ENCODE measurements at places on chromosomes 3 and 15.

DNA sequence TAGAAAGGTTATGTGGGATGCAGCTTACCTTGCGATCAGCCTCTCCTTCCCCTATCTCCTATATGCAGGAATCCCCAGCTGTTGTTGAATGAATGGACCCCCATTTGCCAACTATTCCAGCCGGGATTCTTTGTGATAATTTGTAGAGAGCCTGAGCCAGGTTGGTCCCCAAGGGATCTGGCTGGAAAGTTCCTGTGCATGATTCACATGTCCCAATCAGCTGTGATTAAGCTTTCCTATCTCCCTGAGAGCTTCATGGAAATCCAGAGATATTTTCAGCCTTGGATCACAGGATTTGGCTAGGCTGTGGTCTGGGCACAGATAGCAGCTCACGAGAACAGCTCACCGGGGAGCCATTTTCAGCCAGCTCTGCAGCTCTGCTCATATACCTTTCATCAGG, 76.7 kb downstream of the ARNT2 start:
- DNase-seq: peak; percentile 74

GRCh38 chr3:193743702-193744047, 150.7 kb downstream of the OPA1 start:
- DNase-seq: no peak

GRCh38 chr15:84987949-84988624, 6.4 kb downstream of the PDE8A start:
- DNase-seq: no peak

DNA sequence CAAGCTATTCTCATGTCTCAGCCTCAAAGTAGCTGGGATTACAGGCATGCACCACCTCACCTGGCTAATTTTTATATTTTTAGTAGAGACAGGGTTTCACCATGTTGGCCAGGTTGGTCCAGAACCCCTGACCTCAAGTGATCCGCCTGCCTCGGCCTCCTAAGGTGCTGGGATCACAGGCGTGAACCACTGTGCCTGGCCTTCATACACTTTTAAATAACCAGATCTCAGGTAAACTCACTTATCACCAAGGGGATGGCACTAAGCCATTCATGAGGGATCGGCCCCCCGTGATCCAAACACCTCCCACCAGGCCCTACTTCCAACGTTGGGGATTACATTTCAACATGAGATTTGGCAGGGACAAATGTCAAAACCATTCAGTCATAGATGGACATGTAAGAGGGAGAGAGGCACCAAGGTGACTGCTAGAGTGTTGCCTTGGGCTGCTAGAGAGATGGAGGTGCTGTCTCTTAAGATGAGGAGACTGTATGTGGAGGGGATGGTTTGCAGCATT, 13.3 kb upstream of the DOCK3 start:
- DNase-seq: peak; percentile 33

GRCh38 chr3:58617338-58617761, 40.2 kb upstream of the FAM107A start:
- DNase-seq: peak; percentile 74

GRCh38 chr15:67117370-67117769, 52.0 kb downstream of the SMAD3 start:
- no peak for DNase-seq

DNA sequence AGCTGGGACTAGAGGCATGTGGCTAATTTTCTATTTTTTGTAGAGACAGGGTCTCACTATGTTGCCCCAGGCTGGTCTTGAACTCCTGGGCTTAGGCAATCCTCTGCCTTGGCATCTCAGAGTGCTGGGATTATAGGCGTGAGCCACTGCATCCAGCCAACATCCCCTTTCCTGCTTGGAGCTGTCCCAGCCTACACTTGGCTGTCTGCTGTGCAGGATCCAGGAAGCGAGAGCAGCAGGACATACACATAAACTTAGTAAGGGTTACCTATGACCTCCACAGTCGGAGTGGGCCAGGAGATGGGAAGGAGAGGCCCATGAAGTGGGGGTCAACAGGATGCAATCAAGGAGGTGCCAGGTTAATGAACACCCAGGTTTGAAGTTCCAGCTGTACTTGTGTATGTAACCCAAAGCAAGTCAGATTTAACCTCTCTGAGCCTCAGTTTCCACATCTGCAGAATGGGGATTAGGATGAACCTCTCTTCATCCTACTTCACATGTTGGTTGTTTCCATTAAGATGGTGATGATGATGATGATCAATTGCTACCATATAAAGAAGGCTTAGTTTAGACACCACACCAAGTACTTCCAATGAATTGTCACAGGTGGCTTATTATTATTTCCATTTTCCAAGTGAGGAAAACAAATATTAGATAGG, 69.5 kb upstream of the OXTR start:
- no peak for DNase-seq

- DNase-seq: no peak
Measured at GRCh38 chr15:39157882-39158281, 423.0 kb upstream of the THBS1 start.

DNA sequence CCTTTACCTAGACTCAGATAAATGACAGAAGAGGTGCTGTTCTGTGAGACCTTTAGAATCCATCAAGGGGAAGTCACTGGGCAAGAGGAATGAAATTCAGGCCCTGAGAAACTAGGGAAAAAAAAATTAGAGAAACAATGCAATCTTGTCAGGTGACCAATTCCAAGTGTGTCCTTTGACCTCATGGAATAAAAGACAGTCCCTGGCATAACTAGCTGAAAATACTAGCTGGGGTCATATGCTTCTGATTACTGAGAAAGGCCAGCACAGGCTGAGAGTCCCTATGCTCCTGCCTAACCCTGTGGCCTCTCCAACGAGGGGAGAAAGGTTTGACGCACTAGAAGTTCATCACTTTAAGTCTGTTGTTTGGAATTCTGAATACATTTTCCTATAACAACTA, 167.3 kb downstream of the XXYLT1 start:
- DNase-seq: no peak

DNA sequence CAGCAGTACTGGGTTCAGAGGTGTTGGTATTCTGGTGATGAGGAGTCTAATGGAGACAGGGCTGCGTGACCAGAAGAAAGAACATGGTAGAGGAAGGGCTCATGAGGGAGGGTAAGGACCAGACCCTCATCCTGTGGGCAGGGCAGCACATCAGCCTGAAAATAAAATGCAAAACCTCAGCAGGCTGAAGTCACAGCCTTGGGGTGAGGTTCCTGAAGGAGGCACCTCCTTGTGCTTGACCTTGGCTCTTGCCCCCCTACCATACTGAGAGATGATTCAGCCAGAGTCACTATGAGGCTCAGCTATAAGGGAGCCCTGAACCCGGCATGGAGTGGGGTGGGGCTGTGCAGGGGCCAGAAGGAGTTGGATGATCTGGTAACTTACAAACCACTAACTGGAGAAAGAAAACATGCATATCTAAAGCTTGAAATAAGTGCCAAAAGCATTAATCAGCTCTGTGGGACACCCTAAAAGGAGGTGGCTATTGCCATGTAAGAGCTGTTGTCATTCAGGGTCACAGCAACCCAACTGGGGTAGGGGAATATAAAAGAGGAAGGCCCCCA, 60.2 kb downstream of the CORO2B start:
- DNase-seq: no peak

- peak; percentile 78 for DNase-seq
Measured at GRCh38 chr3:197539651-197540051, 16.1 kb downstream of the BDH1 start.

DNA sequence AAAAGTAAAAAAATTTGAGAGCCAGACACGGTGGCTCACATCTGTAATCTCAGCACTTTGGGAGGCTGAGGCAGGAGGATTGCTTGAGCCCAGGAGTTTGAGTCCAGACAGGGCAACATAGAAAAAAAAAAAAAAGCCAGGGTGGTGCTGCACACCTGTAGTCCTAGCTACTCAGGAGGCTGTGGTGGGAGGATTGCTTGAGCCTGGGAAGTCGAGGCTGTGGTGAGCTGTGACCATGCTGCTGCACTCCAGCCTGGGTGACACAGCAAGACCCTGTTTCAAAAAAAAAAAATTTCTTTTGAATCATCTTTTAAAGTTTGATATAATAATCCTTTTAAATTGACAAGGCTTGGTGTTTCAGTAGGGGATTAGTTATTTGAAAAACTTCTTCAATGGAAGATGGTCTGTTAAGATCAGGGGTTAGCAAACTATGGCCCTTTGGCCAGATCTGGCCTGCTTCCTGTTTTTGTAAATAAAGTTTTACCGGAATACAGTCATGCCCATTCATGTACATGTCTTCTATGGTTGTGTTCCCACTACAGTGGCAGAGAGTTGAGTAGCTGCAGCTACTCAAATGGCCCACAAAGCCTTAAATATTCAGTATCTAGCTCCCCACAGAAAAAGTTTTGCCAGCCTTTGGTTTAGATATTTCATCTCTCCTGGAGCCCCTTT, 28.9 kb downstream of the CDAN1 start:
- DNase-seq: no peak

- DNase-seq: no peak
Measured at GRCh38 chr15:82003916-82004315, 41.9 kb downstream of the MEX3B start.

GRCh38 chr3:13141991-13142412, 68.8 kb upstream of the IQSEC1 start:
- DNase-seq: peak; percentile 85

DNA sequence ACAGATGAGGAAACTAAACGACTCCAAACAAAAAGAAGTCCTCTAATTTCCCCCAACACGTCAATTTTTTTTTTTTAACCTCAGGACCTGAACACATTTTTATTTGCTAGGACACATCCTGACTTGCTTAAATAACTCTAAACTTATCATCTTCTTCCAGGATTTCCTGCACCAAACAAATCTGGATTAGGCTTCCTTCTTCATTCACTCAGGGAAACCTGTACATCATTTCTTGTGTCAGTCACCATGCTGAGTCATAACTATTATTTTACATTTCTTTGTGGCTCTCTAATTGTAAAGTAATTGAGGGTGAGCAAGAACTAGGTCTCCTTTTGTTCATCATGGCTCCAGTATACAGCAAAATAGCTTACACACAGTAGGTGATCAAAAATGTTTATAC, 433.4 kb upstream of the GBE1 start:
- DNase-seq: no peak

- no peak for DNase-seq
Measured at GRCh38 chr15:92294759-92295158, 98.9 kb upstream of the ST8SIA2 start.

DNA sequence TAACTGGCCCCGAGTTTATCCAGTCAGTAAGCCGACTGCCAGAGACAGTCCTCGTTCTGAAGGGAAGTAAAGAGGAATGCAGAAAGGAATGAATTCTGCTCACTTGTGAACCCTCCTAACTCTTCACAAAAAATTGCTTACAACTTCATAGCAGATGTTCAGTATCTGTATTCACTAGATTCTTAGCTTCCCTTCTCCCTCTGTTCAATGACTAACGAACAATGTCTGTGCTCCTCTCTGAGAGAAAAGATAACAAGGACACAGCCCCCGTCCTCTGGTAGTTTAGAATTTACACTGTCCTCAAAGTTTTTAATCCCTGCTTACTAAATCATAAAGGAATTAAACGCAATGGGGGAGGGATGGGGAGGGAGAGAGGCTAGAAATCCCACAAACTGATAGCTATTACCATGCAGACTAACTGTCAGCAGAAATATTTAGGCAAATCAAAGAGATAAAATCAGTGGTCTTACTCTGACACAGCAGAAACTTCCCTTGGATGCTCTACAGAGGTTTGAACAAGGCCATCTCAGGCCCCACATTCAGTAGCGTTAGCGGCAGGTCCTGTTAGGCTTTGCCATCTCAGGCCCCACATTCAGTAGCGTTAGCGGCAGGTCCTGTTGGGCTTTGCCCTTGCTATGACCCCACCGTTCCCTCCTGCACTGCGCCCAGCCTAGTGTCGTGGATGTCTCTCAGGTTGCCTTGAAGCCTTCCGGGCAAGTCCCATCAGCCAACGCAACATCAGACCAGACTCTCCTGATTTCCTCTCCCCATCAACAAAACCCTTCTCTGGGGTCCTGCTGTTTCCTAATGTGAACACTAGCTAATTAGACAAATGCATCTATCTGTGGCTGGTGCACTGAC, 23.4 kb downstream of the NRROS start:
- no peak for DNase-seq

GRCh38 chr15:71494563-71495397, 315.6 kb upstream of the NR2E3 start:
- no peak for DNase-seq

GRCh38 chr3:103218793-103219192, 784.0 kb downstream of the ZPLD1 start:
- no peak for DNase-seq

- no peak for DNase-seq
Measured at GRCh38 chr3:43243590-43244587, 42.5 kb upstream of the SNRK start.

DNA sequence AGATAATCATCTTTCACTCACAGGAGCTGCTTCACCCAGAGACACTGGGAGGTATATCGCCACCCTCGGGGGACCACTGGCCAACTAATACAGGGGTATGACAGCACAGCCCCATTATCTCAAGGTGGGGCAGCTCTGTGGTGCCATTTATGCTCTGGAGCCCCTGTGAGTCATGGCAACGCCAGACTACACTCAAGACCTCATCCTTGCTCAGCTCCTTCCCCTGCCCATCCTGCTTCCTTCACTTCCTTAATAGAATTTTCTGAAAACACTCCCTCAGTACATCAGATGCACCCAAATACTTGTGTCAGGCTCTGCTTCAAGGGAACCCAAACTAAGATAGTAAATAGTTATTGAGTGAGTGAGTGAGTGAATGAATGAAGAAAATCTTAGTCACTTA, 45.7 kb downstream of the TRIM42 start:
- DNase-seq: no peak

DNA sequence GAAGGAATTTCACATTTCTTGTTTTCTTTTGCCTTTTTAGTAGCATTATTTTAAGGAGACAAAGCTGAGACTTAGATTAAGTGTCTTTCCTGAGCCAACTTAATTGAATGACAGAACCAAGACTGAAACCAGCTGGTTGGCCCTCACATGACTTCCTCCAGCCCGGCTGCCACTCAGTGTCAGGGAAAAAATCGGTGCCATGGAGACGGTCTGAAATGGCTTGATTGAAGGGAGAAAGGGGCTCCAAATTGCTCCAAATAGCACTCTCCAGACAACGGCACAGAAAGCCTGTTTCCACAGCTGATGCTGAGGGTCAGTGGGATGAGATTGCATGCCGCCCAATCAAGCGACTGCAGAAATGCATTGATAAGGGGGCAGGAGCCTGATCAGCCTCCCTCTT, 475.2 kb upstream of the IL12A start:
- no peak for DNase-seq

GRCh38 chr3:42820746-42821051, 11.5 kb downstream of the ACKR2 start:
- no peak for DNase-seq

GRCh38 chr3:99838755-99839154, 21.1 kb downstream of the CMSS1 start:
- no peak for DNase-seq

- no peak for DNase-seq
Measured at GRCh38 chr15:99616129-99616528, 50.3 kb downstream of the MEF2A start.

GRCh38 chr3:93906245-93906644, 67.5 kb downstream of the PROS1 start:
- no peak for DNase-seq

- DNase-seq: no peak
Measured at GRCh38 chr3:194080913-194081800, 54.8 kb upstream of the HES1 start.

Measured in islet precursor cell (in vitro differentiated cells).